ENCODE measurements at places on chromosomes 6 and 20.
A peak's percentile ranks its signal among the peaks of the same experiment; 100 is the strongest.

DNA sequence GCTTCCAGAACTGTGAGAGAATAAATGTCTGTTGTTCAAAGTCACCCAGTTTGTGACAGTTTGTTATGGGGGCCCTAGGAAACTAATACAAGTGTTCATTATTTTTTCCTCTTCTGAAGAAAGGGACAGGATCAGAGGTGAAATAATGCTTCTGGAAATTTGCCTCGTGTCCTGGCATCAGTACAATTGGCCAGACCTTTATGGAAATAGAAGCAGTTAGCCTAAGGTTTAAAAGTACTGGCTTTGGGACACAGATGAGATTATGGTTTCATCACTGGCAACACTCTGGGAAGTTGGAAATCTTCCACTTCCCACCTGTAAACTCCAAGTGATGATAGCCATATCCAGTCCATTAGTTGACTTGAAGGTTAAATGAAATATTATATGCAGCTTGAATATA, 88.7 kb downstream of the PLCB1 start:
- no peak for DNase-seq

DNA sequence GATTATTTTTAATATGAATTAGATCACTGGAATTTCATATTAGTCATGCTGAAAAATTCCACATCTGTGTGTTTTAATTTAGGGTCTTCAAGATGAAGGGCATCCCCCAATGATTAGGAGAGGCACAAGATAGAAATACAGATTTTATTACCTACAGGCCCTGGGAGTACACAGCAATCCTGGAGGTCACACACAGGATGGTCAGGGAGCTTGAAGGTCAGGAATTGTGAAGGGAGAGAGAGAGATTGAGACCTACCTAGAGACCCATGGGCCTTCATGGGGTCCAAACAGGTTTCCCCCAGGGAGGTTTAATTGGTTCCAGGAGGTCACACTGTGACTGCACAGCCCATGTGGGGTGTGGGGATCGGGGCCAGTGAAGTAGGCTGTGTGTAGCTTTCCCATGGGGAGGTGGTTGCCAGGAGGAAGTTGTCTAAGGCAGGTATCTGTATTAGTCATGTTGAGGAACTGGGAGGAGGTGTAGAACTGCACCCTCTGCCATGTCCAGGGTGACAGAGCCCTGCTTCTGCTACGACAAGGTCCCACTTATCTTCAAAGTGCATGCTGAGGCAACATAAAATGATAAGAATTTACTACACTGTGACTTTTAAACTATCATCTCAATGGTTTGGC, 18.3 kb downstream of the SNX9 start:
- no peak for DNase-seq

GRCh38 chr6:125236536-125237327, 65.0 kb downstream of the HDDC2 start:
- no peak for DNase-seq

DNA sequence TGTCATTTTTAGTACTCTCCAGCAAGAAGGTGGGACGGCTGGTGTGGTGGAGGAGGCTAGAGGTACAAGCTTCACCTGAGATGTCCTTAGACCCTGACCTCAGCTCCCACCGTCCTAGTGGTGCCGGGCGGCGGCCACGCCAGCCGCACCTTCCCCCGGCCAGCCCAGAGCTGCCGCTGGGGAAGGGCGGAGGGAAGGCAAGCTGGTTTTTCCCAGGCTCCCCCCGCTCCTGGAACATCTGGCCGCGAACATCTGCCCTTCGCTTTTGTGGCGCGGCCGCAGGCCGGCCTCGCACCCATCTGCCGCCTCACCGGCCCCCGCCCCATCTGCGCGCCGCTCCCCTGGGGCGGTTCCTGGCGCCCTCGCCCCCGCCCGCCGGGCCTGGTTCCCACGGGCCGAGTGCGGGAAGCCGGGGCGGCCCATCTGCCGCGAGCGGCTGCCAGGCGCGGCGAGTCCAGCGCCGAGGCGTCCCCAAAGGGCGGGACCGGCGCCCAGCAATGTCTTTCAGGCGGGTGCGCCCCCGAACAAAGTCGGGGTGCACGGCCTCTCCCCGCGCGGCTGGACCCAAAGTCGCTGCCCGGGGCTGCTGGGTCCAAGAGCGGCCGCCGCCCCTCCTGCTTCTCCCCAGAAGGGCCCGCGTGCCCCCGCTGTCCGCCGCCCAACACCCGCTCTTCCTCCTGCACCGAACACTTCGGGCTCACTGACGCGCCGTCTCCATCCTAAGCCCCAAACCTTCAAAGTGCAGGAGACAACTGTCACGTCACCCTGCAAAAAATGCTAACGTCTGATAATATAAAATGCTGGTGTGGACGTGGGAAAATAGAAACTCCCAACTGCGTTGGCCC, 17.3 kb upstream of the ID1 start:
- no peak for DNase-seq

DNA sequence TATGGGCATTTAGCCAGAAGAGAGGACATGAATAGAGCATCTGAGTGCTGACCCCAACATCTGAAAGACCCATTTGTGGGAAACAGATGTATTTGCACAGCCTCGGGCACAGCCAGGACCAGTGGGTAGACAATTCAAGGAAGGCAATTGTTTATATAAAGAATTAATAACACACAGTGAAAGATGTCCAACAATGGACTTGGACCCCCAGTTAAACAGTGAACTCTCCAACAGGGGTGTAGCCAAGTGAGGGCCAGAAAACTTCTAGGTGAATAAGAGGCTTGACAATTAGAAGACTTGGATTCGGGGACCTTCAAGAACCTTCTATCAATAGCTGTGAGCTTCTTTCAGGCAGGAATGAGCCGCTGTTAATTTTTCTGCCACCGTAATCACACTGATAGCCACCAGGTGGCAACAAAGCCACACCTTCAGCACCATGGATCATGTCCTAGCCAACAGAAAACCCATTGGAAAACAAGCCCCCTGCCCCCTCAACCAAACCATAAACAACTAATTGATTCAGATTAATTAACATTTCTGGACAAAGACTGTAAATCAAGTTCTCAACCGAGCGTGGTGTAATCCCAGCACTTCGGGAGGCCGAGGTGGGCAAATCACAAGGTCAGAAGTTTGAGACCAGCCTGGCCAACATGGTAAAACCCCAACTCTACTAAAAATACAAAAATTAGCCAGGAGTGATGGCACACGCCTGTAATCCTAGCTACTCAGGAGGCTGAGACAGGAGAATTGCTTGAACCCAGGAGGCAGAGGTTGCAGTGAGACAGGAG, 8.8 kb upstream of the SRSF6 start:
- DNase-seq: peak; percentile 28

- no peak for DNase-seq
Observed at GRCh38 chr20:25695532-25696370, 902 bp downstream of the ZNF337 start.

- no peak for DNase-seq
Observed at GRCh38 chr6:4861564-4861963, 85.4 kb downstream of the CDYL start.

- no peak for DNase-seq
Observed at GRCh38 chr20:57148263-57148662, 118.2 kb downstream of the BMP7 start.

DNA sequence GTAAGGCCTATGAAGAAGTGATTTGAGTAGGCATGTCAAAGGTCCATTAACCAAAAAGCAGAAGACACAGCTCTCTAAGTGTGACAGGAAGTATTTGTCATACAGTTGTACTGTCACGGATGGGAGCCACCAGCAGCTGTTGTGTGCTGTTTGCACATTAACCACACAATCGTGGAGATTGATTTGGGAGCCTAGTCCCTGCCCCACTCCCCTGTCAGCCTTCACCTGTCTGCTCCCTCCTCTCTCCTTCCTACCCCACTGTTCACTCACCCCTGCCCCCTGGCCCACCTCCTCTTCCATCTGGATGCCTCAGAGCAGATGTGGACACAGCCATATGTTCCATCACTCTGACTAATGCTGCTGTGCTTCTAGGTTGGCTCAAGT, 124.7 kb upstream of the SPACA1 start:
- DNase-seq: no peak

- DNase-seq: no peak
Observed at GRCh38 chr20:3672547-3673171, 9.2 kb downstream of the ADAM33 start.

DNA sequence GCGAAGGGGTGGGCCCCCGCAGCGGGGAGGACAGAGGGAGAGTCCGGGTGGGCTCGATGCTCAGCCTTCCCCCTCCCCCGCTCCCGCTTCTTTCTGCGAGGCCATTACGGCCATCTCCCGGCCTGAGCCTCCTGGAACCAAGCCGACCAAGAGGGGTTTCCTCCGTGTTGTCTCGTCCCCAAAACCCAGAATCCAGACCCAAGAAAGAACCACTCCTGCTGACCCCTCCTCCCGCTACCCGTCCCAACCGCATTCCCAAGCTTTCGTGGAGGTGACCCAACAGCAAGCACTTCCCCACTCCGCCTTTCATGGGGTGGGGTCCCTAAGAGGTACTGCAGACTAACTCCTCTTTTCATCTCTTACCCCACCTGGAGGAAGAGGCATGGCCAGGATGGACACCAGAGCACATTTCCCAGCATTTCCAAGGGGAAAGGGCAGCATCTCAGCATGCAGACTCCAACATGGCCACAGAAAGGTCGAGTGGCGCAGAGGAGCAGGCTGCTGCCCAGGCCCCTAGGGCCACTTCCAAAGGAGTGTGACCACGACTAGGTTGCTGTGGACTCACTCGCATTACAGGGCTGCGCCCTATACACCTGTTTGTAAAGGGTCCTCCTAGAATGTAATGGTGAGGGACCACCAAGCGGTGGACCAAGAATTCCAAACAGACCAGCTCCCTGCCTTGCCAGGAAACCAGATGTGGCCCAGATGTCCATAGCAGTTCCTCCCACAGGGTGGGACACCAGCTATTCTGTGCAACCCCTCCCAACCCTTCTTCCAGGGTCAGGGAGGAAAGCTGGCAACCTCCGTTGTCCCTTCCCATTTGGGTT, 53.4 kb downstream of the MRPL14 start:
- no peak for DNase-seq

- DNase-seq: no peak
Observed at GRCh38 chr6:106525882-106526275, 103.4 kb downstream of the RTN4IP1 start.

DNA sequence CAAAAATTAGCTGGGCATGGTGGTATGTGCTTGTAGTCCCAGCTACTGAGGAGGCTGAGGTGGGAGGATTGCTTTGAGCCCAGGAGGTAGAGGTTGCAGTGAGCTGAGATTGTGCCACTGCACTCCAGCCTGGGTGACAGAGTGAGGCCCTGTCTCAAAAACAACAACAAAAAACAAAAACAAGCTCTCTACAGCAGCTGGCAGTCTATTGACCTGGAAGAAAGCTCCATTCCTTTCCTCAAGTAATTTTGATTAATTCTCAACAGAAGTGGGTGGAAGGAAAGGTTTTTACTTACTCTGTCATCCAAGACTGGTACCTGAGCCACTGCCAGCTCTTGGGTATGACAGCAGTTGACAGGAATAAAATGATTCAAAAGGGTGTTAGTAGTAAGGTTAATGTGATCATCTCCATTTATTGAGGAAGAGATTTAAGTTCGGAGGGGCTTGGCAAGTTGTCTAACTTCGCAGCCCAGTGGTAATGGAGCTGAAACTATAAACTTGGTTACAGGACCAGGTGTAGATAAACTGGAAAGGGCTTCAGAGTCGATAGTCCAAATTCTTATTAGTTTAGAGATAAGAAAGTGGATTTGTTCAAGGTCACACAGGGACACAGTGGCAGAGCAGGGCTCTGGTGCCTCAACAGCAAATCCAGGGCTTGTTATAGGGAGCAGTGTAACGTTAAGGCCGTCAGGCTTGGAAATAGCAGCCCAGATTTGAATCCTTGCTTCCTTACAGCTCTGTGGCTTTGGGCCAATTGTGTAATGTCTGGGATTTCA, 14.8 kb downstream of the SRSF3 start:
- no peak for DNase-seq

DNA sequence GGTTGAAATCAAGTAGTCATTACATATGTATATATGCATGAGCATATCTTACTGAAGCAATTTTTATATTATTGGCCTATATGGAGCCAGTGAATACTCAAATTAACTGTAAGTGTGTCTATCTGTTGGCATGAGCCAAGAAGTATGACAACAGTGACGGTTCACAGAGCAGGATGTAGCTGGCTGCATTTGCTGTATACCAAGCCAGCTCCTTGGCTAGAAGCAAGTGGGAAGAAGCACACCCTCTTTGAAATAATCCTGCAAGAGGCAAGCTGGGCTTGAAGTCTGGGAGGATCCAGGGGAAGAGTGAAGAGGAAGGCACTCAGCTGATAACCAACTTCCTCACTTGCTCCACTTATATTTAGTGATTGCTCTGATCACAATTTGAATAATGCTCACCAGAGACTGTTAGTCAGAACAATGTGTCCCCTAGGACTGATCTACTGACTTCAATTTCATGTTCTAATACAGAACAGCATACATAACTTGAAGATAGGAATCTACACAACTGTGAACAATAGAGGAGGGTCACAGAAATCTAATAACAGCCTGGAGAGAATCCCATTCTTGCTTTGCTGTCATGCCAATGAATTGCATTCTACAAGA, 497.3 kb downstream of the PRKN start:
- DNase-seq: no peak

GRCh38 chr20:2697768-2698167, 5.2 kb downstream of the EBF4 start:
- DNase-seq: no peak

DNA sequence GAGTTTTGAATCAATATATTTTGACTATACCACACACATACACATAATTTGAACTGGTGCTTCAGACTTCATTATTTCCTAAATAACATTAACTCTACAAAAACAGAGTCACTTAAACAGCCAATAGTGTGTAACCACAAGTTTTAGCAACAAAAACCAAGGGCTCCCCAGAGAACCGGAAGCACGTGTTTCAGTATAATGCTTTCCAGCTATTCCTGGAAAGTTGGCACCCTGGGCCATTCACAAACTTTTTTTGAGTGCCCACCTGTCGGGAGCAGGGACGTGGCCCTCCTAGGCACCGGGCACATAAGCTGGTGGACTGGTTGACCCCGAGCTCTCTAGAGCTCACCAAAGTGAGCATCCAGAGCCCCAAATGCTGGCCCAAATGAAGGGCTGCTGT, 1.9 kb upstream of the SLC35D3 start:
- no peak for DNase-seq

DNA sequence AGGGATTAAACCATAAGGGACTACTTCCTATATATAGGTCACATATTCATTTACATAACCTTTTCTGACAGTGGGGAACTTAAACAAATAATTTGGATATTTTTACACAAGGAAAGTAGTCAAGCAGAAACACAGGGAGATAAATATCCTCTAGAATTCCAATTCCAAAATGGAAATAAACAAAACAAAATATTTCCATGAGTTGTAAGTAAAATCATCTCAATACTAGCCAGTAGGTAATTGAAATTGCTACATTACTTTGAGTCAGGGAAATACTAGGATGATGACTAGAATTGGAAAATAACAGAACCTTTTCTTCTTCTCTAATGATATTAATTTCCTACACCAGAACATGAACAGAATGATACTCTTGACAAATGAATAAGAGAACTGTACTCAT, 1308.1 kb upstream of the GJE1 start:
- no peak for DNase-seq

Data from activated T-cell treated with anti-CD3 and anti-CD28 coated beads, Interleukin-2, amount 50 U/mL, for 4 hours (primary cell).